Esophagus squamous epithelium (tissue), 5 donors: ENCODE measurements at places on chromosomes 2 and 18.

- DNase-seq: no peak
These were observed 2.1 kb upstream of the TSPYL6 start for GRCh38 chr2:54258166-54258565.

DNA sequence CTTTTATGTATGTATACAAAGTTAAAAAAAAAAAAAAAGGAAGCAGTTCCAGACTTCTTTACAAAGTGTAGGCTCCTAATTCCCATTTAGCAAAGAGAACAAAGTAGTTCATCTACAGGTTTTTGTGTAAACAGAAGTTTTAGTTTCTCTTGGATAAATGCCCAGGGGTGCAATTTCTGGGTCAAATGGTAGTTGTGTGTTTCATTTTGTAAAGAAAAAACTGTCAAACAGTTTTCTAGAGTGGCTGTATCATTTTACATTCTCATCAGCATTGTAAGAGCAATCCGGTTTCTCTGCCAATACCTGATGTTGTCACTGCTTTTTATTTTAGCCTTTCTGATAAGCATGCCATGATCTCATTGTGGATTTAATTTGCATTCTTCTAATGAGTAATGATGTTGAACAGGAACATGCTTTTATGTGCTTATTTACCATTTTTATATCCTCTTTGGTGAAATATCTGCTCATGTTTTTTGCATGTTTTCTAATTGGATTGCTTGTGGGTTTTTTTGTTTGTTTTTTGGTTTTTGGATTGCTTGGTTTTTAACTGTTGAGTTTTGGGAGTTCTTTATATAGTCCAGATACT, 16.6 kb upstream of the PSME4 start:
- no peak for DNase-seq

DNA sequence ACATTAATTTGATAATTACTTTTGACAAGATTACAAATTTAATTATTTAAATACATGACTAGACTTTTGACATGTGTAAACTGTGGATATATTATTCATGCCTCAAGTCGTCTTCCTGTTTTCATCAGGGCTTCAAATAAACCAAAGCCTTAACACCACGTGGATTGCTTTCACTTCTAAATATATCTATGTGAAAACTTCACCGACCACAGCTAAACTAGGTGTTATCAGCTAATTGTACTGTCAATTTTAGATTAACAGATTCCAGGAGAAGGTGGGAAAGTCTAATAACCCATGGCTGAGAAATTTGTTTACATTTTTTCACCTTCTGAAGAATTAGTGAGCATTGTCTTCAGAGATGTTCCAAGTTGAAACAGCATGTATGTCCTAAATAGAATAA, 494.7 kb upstream of the FAM98A start:
- DNase-seq: no peak

- DNase-seq: no peak
These were observed 59.9 kb upstream of the CYRIA start for GRCh38 chr2:16725549-16725948.

DNA sequence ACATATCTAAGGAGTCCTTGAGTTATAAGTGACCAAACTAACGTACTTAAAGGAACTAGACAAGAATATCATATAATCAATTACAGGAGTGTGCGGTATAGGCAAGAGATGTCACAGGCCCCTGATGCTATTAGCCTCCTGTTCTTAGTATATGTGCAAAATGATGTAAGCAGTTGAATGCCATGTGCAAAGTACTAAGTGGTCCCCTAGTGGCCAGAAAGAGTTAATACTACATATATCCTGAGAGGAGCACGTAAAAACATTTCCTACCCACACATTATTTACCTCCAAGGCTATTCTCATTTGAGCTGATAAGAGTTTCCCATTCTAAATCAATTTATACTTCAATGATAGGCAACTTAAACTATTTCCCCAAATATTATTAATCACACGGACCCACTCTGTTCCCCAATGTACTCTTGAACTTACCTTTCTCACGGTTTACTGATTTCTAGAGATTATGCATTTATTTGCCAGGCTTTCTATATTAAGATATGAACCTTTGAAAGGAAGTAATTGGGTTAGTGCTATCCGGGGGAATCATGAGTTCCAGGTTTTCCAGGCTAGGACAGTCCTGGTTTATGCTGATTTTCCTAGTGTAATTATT, 158.0 kb upstream of the KLHL14 start:
- no peak for DNase-seq

- DNase-seq: no peak
These were observed 562.0 kb downstream of the NR4A2 start for GRCh38 chr2:155770516-155770915.

GRCh38 chr18:10059610-10060468, 146.0 kb downstream of the VAPA start:
- no peak for DNase-seq
